CD8-positive, alpha-beta T cell (primary cell): ENCODE measurements at places on chromosomes 1 and 21.

DNA sequence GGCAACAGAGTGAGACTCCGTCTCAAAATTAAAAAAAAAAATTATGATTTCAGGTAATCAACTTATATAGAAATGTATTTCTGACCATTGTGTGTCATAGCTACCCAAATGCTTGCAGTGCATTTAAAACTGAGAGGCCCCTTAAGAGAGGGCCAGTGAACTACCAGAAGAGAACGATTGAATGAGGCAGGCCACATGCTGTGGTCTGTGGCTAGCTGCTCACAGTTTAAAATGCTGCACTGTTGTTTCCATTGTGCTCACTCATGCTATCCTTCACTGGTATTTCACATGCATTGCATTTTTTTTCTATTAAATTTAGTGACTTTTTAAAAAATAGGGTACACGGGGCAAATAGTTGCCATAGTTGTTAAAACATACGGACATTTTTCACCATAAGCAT is 26.0 kb downstream of the CHML start:
- DNase-seq = no peak

- DNase-seq = no peak
Observed at GRCh38 chr1:1990222-1990621, 13.4 kb downstream of the CFAP74 start.

- no peak for DNase-seq
Observed at GRCh38 chr1:34500451-34500850, 254.4 kb upstream of the GJB5 start.

GRCh38 chr1:228767636-228768354 is 32.5 kb downstream of the RHOU start:
- DNase-seq = no peak
